ENCODE measurements at places on chromosomes 3 and 15.

DNA sequence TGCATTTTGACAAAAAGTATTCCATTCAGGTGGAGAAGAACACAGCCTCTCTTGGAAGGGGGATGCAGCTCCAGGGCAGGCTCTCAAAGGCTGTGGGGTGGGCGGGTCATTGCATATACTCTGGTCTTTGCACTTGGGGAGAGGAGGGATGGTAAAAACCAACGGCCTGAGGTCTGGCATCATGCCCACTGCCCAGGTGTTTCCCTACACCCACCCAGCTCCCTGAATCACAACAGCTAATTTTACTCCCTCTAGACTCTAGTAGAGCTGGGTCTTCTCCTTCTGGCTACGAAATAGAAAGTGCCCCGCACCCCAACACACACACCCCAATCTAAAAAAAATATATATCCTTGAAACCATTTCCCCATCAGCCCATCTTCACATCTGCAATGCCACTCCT lies 1.0 kb downstream of the MYLK start:
- DNase-seq: no peak

DNA sequence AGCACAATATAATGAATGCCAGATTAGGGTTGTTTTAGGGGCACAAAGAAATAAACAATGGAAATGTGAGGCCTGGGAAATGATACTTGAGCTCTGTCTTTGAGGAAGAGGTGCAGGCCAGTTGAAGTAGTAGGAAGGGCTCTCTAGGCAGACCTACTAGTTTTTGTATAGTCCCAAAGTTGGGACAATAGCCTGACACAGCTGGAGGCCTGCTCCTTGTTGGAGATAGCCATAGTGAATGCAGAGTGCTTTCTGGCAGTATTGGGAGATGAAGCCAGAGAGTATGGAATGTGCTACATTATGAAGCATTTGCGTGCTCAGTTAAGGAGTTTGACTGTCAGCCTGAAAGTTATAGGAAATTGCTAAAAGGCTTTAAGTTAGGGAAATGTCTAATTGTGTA lies 251.2 kb upstream of the ZPLD1 start:
- DNase-seq: no peak

DNA sequence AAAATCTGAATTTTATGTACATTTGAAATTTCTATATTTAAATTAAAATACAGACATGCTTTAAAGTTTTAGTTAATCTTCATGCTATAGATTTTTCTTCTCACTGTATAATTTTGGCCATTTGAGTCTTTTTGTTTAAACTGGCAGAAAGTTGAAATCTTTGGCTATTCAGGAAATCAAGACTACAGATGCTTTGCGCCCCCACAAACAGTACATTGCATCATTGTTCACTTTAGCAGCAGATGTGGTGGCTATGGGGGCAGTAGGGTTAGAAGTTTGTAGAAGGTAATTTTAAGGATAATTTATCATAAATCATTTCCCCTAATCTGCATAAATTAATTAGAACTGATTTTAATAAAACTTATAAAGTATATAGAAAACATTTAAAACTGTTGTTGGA lies 20.9 kb downstream of the SPPL2A start:
- no peak for DNase-seq

GRCh38 chr15:56342653-56343052 lies 22.6 kb upstream of the TEX9 start:
- no peak for DNase-seq
